A172 (cell line): ENCODE measurements at places on chromosomes 7 and 10.
A peak's percentile ranks its signal among the peaks of the same experiment; 100 is the strongest.

DNA sequence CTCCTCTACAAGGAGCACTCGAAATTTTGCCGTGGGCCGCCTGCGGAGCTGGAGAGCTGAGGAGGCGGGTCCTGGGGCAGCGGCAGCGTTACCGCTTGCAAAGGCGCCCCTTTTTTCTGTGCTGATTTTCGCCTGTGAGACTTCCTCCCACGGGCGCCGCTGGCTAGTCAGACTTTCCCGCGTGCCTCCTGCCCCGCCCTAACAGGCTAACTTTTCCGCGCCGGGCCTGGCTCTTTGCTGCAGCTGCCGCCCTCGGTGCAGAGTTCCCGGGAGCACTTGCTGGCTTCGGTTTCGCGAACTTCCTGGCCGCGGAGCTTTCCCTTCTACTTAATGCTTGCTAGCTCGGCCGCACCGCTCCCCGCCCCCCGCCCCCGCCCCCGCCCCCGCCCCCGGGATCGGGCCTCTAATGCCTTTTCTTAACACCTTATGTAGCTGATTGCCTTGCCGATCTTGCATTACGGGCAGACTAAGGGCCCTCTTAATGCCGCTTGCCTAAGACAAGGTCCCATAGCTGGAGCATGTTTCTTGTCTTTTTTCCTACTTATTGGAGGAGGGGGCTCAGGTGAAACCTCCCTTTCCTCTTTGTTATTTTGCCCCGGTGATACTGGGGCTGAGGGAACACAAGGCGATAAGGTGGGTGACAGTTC, 37.9 kb upstream of the RASGEF1A start:
- peak; percentile 15 for DNase-seq

DNA sequence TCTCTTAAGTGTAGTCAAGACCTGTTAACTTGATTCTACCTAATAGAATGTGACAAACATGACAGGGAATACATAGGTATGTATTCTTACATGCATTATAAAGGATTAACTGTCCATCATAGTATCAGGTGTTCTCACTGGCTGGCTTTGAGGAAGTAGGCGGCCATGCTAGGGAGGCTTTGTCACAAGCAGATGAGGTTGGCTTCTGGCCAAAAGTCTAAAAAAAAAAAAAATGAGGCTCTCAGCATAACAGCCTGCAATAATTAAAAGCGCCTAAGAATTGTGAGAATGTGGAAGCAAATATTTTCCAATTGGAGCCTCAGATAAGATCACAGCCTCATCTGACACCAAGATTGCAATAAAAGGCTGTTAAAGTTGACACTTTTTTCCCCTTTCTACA, 1256.8 kb upstream of the SORCS1 start:
- DNase-seq: no peak

DNA sequence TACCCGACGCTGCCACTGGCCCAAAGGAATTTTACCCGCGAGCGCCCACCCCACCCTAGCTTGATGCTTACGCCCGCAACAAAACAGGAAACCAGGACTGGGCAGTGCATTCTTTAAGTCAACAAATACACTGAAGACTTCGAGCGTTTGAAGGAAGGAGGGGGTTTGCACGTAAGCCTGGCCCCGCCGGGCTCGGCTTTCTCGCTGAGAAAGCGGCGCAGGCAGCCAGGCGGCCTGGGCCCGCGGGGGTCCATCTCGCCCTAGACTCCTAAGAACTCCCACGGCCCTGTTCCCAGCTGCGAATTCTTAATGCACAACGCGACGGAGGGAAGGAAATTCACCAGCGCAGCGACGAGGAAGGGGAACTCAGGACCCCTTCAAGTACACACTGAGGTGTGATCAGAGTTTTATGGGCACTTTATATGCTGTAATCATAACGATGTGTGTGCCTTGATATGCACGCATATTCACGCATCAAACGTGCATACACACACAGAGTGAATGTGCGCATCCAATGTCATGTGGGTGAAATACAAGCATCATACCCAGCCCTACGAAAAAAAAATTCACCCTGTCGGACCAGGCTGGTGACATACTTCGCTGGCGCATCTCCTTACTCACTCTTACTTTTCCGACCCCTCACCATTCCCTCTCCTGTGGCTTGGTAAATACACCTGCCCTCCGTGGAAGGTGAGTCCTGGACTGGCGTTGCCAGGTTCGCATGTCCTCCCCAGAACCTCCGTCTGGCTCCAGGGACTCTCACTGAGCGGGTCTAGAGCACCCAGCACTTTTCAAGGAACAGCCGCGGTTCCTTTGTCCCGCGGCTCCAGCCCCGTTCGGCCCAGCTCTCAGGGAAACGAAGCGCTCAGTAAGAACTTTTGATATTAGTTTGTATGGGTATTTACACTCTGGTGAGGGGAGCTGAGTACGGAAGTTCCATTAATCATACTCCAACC, 5.7 kb upstream of the HOXA13 start:
- no peak for DNase-seq

DNA sequence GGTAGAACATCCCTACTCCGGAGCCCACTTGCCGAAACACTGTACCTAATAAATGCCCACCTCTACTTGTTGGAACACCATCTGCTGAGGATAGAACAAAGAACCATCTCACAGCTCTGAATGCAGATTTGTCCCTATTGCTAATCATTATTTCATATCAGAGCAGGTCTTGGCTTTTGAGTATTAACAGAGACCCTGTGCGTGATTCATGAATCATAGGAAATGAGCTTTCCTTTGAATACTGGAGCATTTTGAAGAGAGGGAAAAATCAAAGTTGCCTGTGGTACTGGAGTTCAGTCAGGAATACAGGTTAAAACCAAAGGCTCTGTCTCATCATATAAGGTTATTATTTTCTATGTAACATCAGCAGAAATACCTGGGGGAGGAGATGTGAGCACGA, 1132.3 kb downstream of the XPNPEP1 start:
- no peak for DNase-seq

- DNase-seq: no peak
These were observed 69.8 kb downstream of the GNAI1 start for GRCh38 chr7:80204454-80204853.

DNA sequence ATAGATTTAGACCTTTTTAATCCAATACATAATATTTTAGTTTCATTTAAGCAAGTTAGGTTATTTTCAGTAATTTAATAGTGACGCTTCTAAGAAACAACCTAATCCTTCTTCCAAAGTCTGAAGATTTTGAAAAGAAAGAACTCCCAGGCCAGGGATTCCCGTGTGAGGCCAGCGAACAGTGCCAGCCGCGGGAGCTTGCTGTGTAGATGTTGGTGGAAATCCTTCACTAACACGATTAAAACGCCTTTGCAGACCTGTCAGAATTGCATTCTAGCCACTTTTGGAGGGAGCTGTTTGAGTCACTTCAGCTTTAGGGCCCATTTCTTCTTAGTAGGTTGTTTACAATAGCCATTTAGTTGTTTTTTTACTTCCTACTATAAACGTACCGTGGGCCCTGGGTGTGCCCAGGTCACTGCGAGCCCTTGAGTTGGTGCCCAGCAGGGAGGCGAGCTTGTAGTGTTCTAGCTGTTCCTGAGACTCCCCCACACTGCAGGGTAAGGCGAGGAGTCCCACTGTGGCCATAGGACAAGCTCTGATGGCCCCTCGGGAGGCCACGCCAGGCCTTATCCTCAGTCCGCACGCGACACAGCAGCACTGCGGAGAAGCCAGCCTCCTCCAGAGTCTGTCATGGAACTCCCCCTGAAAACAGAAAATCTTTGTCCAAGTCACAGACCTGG, 32.3 kb downstream of the PPP2R2D start:
- DNase-seq: no peak

DNA sequence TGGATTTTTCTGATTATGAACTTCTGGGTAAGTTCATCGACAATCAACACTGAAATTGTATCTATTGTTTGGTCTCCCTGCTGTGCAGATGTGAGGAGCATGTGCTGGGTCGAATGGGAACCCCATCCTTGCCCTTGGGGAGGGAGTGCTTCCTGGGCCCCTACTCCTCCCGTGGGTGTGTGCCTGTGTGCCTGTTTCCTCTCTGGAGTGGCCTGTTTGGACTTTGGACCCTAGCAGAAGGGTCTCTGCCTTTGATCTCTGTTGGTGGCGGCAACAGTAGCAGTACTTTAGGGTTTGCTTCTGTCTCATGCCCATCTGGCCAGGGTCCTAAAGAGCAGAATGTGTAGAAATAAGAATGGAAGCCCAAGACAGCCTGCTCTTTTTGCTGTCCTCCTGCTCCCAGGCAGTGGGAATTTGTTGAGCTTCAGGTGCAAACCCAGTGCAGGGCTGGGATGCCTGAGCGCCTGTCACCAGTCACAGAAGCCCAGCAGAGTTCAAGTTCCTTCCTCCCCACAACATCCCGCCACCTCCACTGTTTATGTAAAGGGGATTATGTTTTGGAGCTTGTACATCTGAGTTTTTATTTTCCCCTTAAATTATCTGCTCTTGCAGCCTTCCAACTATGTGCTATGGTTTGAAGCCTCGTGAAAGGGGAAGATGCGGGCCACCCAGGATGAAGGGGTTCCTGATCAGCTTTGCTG, 1.5 kb upstream of the TACR2 start:
- DNase-seq: no peak

DNA sequence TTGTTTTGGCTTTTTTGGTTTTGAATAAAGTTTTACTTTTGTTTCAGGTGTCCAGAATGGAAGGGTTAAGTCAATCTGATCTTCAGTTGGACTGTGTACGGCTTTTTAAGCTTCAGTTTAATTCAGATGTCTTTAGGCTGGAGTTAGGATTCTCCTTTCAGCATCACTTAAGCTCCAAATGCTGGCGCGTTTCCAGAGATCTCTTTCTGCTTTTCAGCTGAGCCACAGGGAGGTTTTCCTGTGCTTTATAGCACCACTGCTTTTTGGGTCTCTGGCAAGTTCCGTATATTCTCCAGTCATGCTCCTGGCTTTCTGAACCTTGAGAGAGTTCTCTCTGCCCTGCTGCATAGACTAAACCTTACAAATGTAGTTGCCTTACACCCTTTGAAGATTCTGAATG, 60.0 kb downstream of the VTI1A start:
- DNase-seq: no peak

- DNase-seq: no peak
These were observed 31.7 kb upstream of the CCNY start for GRCh38 chr10:35304649-35305048.

DNA sequence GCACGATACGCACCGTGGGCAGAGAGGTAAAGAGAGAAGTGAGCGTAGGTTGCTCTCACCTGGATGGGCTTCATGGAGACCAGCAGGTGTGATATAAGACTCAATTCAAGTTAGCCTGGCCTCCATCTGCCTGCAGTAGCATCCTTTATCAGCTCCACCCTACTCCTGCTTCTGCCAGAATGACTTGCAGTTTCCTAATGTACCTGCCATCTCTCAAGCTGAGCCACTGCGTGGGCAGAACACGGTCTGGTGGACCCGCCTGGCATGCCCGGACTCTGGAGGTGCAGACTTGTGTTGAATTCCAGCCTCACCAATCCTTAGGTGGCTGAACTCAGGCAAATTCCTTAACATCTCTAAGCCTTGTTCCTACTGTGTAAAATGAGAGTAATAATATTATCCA, 64.3 kb downstream of the STEAP1B start:
- no peak for DNase-seq

GRCh38 chr7:22435105-22435504, 64.9 kb downstream of the STEAP1B start:
- DNase-seq: no peak

DNA sequence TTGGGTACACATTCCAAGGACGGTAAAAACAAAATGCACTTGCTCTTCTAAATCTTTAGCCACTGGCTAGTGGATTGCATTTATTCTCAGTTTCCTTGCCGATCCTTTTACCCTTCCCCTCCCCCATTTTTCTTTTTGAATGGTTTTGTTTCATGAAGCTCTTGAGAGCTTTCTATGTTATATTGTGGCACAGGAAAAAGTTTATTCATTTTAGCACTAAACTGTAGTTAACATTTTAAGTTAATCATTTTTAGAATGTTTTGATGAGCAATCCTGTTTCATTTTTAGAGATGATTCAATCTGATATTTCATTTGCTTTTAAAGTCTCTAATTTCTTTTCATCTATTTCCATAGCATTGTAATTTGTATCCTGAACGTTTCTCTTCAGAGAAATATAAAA, 24.0 kb downstream of the ZEB1 start:
- no peak for DNase-seq

DNA sequence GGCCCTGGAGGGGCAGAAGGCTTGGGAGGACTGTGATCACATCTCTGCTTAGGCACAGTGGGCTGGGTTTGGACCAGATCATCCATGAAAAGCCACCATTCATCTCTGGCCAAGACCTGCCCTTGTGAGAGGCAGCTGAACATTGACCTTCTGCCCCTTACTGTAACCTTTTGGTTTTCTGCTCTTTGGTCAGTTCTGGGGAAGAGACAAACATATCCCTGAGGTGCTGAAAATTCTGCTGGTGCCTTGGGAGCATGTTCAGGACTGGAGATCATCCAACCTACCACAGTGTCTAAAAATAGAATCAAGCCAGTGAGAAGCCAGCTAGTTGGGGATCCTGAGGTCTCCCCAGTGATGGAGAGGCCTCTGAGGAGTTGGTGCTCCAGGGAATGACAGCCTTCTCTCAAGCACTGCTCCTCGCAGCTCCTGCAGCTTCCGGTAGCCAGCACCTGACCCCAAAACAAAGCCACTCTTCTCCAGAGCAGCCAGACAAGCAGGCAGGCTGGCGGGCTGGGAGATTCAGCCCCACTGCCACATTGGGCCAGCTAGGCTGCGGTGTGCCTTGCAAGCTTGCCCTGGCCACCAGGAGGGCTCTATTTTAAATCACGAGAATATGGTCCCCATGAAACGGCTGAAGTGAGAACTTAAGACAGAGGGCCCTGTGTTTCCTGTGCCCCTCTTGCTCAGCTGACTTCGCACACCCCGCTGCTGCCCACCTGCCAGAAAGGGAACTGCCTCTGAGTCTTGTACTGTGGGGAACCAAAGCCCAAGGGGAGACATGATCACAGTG, 37.8 kb upstream of the UBE2H start:
- DNase-seq: peak; percentile 14

- peak; percentile 2 for DNase-seq
These were observed 7.1 kb upstream of the BTBD16 start for GRCh38 chr10:122263971-122264370.

DNA sequence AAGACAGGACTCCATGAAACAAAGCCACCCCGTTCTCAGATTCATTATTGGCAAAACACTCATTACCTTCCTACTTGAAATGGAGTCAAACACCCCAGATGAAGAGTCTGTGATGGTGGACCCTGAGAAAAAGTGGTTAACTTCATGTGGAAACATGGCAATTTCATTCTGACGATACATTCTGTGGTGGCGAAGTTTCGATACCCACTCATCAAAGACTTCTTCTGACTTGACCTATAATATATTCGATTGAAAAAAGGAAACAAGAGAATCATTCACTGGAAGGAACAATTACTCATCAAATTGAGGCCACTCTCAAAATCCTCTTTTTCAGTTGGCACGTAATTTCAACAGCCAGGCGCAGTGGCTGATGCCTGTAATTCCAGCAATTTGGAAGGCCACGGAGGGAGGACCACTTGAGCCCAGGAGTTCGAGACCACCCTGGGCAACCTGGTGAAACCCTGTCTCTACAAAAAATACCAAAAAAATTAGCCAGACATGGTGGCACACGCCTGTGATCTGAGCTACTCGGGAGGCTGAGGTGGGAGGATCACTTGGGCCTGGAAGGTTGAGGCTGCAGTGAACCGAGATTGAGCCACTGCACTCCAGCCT, 108.8 kb upstream of the GSDME start:
- DNase-seq: no peak

GRCh38 chr7:158014976-158015375, 572.6 kb downstream of the PTPRN2 start:
- DNase-seq: no peak

- no peak for DNase-seq
These were observed 13.4 kb downstream of the JCAD start for GRCh38 chr10:30045961-30046360.

- no peak for DNase-seq
These were observed 487.0 kb upstream of the FZD8 start for GRCh38 chr10:36129051-36129450.
